ENCODE measurements at places on chromosomes 1 and 21. TPM values are rescaled to one million over a fixed set of nuclear protein-coding genes. Genes with fewer than 3 reads are reported as not detected.

Gene KRTAP12-2
- not detected for total RNA-seq

Gene LYPD8
- total RNA-seq = not detected

Gene SIM2
- total RNA-seq = not detected

DNA sequence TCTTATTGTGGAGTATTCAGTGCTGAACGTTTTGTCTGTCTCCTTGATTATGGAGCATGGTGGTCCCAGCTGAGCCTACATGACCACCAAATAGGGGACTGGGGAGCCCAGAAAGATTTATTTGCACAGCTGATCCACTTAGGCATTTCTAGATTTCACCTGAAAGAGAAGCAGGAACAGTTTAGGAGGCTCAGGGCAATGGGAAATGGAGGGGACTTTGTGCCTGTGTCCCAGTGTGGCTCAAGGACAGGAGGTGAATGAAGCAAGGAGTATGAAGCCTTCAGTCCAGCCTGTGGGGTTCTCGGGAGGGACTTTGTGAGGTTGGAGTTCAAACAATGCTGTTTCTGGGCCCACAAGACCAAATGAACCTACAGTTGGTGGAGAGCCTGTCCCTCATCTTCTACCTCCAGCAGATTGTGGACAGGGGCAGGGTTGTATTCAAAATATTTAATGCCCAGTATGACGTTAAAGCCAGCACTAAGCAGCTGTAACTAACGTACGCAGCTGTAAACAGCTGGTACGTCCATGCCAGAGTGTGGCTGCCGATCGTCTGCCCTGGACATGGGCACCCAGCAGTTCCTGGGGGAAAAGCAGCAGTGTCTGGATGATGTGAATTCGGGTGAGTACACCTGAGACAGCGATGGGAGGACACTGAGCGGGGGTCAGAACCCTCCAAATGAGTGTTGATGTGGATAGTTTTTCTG is 164.9 kb upstream of the RAB4A start:
- no peaks in the 10 kb centered on the region for H3K36me3 ChIP-seq
- no peaks in the 10 kb centered on the region for H3K27me3 ChIP-seq
- H3K27ac ChIP-seq = no peak overlapping the region

GRCh38 chr1:234683861-234684632 is 74.1 kb upstream of the IRF2BP2 start:
- H3K27me3 ChIP-seq = no peaks in the 10 kb centered on the region
- H3K27ac ChIP-seq = no peak overlapping the region
- no peak overlapping the region for H3K4me3 ChIP-seq
- no peaks in the 10 kb centered on the region for H3K4me1 ChIP-seq

GRCh38 chr1:196660272-196660671 is 8.4 kb downstream of the CFH start:
- H3K4me3 ChIP-seq = no peak overlapping the region
- no peaks in the 10 kb centered on the region for H3K36me3 ChIP-seq
- H3K27me3 ChIP-seq = no peaks in the 10 kb centered on the region
- no peak for DNase-seq
- no peak overlapping the region for H3K27ac ChIP-seq

- H3K4me3 ChIP-seq = no peak overlapping the region
- no peaks in the 10 kb centered on the region for H3K27me3 ChIP-seq
- no peak for DNase-seq
- H3K27ac ChIP-seq = no peak overlapping the region
- H3K36me3 ChIP-seq = no peaks in the 10 kb centered on the region
- no peaks in the 10 kb centered on the region for H3K4me1 ChIP-seq
These were observed 83.1 kb upstream of the SOD1 start for GRCh38 chr21:31576428-31576827.
